ENCODE measurements at places on chromosomes 4 and X.

- no peak for DNase-seq
These were observed 895.6 kb downstream of the RAB28 start for GRCh38 chr4:12588582-12588981.

GRCh38 chr4:174110180-174110579 is 173.3 kb downstream of the FBXO8 start:
- no peak for DNase-seq

GRCh38 chrX:6708041-6708440 is 173.1 kb upstream of the VCX3A start:
- no peak for DNase-seq

DNA sequence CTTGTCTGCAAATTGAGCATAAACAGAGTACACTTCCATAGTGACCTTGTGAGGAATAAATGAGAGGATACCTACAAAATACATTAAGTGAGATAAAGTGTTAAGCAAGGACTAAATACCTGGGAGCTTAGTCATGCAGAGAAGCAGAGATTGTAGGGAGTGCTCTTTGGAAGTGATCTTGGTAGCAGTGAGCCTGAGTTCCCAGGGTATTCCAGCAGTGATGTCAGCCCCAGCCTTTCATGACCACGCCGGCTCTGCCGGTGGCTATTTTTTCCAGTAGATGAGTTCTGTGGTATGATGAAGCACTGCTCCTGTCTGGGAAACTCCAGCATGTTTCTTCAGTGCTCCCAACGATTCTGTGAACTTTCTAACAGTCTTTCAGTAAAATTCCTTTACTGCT is 391.5 kb upstream of the IGFBP7 start:
- no peak for DNase-seq

DNA sequence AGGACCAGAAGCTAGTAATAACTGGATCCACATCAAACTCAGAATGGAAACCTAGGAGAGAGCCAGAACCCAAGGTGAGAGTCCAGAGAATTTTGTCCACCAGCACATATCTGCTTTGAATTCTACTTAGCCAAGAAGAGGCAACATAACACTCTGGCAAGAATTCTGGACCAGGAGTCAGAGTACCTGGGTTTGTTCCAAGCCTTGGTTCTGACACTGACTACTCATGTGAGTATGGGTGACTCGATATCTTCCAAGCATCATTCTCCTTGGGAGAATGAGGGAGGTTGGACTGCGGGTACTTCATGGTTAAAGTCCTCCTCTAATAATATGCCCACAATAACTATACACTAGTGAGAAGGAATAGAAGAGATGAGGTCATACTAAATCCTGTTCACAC is 144.0 kb upstream of the JADE1 start:
- no peak for DNase-seq

DNA sequence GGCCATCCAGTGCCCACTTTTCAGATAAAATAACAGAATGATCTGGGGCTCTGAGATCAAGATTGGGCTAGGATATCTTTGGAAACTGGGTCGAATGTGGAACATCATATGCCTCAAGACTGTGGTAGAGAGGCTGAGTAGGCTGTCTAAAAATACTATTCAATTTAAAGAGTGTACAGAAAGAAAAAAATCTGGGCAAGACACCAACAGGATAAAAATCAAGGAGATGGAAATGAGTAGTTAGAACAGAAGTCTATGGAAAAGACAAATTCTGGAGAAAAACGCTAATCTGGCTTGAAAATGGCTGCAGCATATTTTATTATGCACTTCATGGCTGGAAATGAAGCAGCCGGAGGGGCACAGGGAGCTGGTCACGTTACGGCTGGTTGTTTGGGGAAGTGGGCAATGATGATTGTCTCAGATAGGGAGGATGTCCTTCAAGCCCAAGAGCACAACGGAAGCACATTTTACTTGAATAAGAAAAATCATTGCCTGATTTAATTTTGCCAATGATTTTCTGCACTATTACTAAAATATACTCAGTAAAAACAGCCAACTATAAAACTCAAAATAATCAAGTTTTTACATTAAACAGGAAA is 27.1 kb upstream of the MAPK10 start:
- DNase-seq, result no peak
